Spinal cord (tissue), 10 donors: ENCODE measurements at places on chromosomes 1 and 21.
A peak's percentile ranks its signal among the peaks of the same experiment; 100 is the strongest.

GRCh38 chr1:239297910-239298309 is 88.5 kb upstream of the CHRM3 start:
- DNase-seq: no peak

- no peak for DNase-seq
Measured at GRCh38 chr1:230495076-230495475, 68.9 kb upstream of the PGBD5 start.

- no peak for DNase-seq
Measured at GRCh38 chr21:43716376-43717165, 2.4 kb upstream of the PDXK start.

DNA sequence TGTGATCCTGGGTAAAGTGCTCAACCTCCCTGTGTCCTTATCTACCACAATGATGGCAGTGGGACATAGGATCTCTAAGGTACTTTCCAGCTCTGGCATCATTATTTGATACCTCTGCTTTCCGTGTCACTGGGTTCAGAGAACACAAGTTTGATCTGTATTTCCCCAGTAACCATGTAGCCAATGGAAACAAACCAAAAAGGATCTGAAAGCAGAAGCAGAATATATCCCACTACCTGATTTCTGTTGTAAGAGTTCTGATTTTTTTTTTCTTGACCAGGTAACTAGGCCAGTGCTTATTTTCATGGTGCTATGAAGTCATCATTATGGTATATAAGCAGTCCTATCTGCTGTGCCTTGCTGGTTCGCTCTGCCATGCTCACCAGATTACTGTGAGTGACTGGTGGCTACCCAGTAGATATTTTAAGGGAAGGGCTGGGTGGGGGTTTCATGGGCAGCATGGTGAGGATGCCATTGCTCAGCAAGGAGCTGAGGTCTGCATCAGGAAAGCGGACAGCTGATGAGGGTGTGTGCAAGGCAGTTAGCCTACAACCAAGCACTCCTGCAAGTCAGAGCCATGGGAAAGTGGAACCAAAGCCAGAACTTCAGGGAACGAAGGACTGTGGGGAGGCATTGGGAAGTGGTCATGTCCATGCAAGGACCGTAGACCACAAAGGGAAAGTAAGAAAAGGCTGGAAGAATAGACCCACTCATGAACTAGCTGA is 104.9 kb upstream of the EDEM3 start:
- no peak for DNase-seq

DNA sequence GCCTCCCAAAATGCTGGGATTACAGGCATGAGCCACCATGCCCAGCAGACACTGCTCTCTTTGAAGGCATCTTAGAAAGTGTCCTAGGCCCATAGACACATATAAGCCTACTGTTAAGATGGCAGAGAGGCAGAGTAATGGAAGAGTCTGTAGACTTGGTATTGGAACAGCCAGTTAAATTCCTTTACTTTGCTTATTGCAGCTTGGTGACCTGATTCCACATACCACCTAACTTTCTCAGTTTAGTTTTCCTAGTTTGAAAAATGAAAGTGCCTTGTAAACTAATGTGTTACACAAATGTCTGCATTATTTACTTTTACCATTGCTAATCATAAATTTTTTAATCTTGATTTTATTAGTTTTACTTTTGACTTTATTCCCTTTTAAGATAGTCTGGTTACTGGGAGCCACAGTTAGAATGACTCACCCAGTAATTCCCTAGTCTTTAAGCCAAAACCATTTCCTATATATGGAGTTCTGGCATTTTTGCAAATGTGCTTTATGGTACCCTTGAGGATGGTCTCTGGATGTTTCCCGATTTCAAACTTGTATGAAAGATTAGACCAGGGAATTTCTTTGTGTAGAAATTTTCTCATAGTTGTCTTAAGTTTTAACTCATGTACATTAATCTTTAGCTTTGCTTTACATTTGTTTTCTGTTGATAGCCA is 6.4 kb downstream of the SMAP2 start:
- DNase-seq: no peak

GRCh38 chr1:203756036-203756435 is 8.9 kb upstream of the LAX1 start:
- no peak for DNase-seq

- no peak for DNase-seq
Measured at GRCh38 chr1:29585201-29585600, 348.9 kb downstream of the PTPRU start.

- DNase-seq: no peak
Measured at GRCh38 chr1:230768903-230769570, 21.8 kb downstream of the CAPN9 start.

GRCh38 chr1:14572861-14573260 is 25.6 kb upstream of the KAZN start:
- no peak for DNase-seq

DNA sequence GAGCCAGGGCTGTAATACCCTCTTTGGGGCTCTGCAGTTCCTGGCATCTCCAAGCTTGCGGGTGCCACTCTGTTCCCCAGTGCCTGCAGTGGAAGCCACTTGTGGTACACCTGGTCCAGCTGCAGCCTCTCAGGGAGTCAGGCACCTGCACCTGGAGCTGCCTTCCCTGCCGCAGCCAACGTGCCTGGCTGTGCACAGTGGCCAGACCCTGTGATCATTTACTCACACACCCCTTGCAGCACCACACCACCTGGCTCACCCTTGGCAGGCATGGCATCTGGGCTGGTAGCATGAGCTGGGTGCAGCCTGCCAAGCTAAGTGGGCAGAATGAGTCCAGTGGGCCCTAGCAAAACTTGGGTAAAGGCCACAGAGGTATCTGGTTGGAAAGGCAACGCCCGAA is 51.1 kb upstream of the NTPCR start:
- DNase-seq: no peak

- no peak for DNase-seq
Measured at GRCh38 chr1:234722904-234723720, 113.1 kb upstream of the IRF2BP2 start.

DNA sequence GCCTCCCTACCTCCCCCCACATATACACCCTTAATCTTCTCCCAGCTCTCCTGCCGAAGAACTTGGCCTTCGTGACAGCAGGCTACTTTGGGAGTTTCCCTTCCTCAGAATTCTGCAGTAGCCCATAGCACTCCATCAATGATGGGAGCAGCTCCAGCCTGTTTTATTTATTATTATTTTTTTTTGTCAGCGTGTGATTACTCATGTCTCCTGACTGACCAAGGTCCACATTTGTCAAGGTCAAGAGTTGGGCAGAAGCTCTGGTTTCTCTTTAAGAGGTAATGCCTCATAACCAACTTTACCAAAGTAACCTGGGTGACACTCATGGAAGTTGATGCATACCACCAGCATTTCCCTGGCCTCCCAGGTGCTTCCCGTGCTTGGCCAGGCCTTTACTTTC is 125.4 kb downstream of the ZZZ3 start:
- DNase-seq: no peak

GRCh38 chr1:68197891-68198290 is 34.4 kb downstream of the WLS start:
- DNase-seq: no peak

GRCh38 chr1:232306269-232306961 is 323.5 kb downstream of the SIPA1L2 start:
- peak; percentile 64 for DNase-seq

DNA sequence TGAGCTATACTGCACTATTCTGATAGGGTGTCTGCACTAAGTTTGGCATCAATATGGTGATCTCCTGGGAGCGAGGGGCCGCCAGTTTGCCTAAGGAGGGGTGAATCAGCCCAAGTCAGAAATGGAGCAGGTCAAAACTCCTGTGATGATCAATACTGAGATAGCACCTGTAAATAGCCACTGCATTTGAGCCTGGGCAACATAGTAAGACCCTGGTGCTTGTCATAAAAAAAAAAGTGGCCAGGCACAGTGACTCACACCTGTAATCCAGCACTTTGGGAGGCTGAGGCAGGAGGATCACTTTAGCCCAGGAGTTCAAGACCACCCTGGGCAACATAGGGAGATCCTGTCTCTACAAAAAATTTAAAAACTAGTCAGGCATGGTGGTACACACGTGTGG is 11.6 kb upstream of the ZDHHC18 start:
- no peak for DNase-seq

GRCh38 chr1:229148743-229149142 is 122.2 kb upstream of the RAB4A start:
- DNase-seq: no peak

DNA sequence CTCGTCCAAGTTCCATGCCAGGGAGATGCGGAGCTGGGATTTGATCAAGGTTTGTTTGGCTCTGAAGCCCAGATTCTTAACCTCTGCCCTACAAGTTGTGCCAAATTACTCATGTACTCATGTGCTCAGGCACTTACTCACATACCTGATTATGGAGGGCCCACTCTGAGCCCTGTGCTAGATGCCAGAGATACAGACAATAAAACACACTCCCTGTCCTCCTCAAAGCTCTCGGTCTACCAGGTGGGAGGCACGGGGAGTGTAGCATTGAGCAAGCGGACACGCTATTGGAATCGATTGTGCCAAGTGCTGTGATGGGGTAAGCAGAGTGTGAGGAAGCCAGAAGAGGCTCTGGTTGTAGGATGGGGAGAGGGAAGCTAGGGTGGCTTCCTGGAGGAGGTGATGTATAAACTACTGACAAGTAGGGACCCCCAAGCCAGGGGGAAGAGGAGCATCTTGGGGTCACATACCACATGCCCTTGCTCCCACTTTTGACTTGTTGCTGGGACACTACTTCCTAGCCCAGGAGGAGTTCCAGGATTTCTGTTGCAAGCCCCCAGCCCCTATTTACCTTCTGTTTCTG is 49.8 kb upstream of the IFNLR1 start:
- DNase-seq: no peak

GRCh38 chr1:236536540-236536939 is 12.8 kb downstream of the LGALS8 start:
- DNase-seq: no peak

DNA sequence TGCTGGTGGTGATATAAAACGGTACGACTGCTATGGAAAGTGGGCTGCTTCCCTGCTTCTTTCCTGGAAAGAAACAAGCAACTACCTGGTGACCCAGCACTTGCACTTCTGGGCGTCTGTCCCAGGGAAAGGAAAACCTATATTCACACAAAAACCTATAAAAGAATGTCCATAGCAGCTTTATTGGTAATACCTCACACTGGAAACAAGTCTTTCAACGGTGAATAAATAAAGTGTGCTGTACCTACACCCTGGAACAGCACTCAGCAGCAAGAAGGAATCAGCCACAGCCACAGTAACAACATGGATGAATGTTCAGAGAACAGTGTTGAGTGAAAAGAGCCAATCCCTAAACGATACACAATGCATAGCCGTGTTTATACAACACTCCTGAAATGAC is 19.9 kb downstream of the SLC19A1 start:
- no peak for DNase-seq

- DNase-seq: no peak
Measured at GRCh38 chr1:200784576-200784975, 45.9 kb downstream of the CAMSAP2 start.

GRCh38 chr1:212737559-212737958 is 37.9 kb upstream of the BATF3 start:
- DNase-seq: no peak

- DNase-seq: no peak
Measured at GRCh38 chr1:25889470-25889869, 14.0 kb upstream of the PAQR7 start.

- DNase-seq: no peak
Measured at GRCh38 chr1:27106561-27107323, 48.2 kb downstream of the SLC9A1 start.

- DNase-seq: no peak
Measured at GRCh38 chr1:111221633-111222291, 5.8 kb upstream of the CHI3L2 start.

GRCh38 chr1:93111561-93111960 is 32.5 kb downstream of the MTF2 start:
- no peak for DNase-seq

GRCh38 chr21:16241479-16241963 is 511.7 kb downstream of the USP25 start:
- no peak for DNase-seq

DNA sequence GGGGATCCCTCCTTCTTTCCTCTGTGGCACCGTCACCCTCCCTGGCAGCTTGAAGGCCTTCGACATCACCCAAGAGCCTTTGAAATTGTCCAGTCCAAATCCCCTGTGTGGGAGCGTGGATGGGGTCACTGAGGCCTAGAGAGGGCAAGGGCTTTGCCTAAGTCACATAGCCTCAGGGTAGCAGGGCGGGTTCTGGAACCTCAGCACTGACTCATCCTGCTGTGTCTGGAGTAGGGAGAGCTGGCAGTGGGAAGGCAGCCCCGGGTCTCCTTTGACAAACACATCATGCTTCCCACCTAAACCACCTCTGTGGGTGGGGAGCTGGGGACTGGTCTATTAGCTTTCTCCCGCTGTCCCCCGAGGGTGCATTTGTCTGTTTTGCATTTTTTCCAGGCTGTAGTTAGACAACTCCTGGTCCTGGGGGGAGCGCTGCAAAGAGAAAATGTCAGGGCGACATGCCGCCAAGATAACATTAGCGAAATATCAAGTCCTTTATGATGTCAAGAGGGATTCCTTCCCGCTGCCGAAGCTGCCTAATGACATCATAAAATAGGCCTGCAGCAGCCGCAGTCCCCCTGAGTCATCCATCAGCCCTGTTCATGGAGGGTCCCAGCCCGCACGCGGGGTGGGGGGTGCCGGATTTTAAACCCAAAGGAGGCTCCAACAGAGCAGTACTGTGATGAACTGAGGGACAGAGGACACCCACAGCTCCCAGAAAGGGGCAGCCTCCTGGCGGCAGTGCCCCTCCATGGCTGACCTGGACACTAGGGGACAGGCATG is 77.0 kb upstream of the POU3F1 start:
- DNase-seq: no peak

GRCh38 chr1:48803474-48803873 is 26.8 kb upstream of the BEND5 start:
- no peak for DNase-seq

DNA sequence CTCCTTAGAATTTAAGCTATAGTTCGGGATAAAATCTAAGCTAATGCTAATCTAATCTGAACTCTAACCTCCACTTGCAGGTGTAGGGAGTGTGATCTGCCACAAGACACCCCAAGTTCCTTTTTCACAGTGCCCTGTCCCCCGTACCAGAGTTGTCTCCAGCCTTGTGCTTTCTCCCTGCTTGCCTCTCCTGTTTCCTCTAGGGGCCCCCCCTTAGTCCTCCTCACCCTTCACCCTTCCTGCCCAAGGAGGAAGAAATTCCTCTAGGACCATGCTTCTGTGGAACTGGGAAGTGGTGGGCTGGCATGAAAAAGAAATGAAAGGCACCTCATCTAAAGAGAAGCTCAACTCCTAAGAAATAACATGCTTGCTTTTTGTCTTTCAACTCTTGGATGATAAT is 50.2 kb upstream of the BCL9 start:
- no peak for DNase-seq

GRCh38 chr1:186183219-186183618 is 191.8 kb downstream of the TPR start:
- no peak for DNase-seq

GRCh38 chr1:42504535-42505128 is 41.5 kb downstream of the CCDC30 start:
- DNase-seq: no peak
